ENCODE measurements at places on chromosomes 11 and 22.
A peak's percentile ranks its signal among the peaks of the same experiment; 100 is the strongest.

GRCh38 chr11:18000760-18001159, 12.1 kb downstream of the SERGEF start:
- no peak for DNase-seq

GRCh38 chr11:120950880-120951279, 73.0 kb upstream of the TBCEL start:
- no peak for DNase-seq

GRCh38 chr11:67486481-67487195, 3.8 kb downstream of the AIP start:
- no peak for DNase-seq

DNA sequence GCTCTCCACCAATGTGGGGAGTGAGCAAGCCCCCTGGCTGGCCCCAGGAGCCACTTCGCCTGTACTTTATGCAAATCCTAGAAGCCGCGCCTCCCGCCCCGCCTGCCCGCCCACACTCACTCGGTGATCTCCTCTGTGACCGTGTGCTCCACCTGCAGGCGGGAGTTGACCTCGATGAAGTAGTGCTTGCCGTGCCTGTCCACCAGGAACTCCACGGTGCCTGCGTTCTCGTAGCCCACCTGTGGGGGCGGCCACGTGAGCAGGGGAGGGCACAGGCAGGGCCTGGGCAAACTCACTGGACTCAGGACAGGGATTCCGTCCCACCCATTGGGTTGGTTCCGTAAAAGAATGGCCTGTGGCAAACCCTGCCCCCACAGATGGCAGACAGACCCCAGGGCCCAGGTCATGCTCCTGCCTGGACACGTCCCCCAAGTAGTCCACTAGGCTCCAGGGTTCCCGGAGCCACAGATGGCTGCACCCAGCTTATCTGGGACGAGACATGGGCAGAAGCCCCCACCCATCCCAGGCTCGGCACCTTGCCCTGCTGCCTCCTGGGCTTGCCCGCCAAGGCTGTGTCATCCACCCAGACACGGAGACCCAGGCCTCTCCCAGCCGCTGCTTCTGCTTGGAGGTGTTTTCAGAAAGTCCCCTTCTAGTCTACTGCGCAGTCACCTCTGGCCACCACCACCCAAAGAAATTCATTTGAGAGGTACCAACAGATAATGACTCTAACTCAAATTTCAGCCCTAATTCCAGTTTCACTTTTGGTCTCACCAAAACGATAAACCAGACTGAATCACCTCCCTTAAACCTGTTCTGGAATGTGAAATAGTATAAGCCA, 12.1 kb downstream of the LRFN4 start:
- DNase-seq: peak; percentile 73

- no peak for DNase-seq
Measured at GRCh38 chr11:91794146-91794545, 430.5 kb upstream of the FAT3 start.

DNA sequence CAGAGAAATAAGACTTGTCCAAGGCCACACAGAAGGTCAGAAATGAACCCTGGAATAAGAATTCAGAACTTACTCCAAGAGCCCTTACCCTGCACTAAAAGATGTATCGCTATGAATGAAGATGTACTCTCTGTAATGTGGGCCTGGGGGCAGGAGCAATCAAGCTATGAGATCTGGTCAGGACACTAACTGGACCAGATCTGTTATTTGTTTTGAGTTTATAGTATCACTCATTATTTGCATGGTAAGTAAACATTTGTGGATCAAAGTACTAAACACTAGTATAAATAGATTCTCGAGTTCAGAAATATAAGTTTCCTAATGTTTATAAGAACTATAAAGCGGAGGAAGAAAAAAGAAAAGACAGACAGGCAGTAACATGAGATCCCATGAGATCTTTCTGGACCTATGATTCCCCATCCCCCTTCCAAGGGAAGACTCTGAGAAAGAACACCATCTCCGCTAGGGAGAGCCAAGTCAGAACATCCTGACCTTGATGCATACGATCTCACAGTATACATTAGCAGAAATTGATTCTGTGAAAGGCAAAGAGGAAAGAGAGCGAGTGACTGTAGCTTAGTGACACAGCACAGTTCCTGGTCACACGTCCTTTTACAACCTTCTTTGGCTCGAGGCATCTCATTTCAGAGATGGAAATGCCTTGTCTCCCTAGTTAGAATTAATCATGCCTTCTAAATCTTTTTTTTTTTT, 71.2 kb downstream of the USP35 start:
- DNase-seq: no peak

GRCh38 chr11:119222308-119222707, 16.2 kb downstream of the CBL start:
- no peak for DNase-seq

DNA sequence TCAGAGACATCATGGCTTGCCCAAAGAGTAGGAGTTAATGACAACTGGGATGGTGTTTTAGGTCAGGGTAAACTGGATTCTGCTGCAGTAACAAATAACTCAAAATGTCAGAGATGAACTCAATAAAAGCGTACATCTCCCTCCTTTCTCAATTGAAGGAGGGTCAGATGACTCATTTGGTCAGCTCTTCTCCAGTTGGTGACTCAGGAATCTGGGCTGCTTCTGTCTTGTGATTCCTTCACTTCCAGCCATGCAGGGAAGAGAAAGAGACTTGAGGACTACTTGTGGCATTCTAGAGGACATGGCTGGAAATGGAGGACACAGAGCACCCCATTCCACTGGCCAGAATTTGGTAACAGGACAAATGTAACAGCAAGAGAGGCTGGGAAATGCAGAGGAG, 3.2 kb upstream of the SYT13 start:
- DNase-seq: no peak

DNA sequence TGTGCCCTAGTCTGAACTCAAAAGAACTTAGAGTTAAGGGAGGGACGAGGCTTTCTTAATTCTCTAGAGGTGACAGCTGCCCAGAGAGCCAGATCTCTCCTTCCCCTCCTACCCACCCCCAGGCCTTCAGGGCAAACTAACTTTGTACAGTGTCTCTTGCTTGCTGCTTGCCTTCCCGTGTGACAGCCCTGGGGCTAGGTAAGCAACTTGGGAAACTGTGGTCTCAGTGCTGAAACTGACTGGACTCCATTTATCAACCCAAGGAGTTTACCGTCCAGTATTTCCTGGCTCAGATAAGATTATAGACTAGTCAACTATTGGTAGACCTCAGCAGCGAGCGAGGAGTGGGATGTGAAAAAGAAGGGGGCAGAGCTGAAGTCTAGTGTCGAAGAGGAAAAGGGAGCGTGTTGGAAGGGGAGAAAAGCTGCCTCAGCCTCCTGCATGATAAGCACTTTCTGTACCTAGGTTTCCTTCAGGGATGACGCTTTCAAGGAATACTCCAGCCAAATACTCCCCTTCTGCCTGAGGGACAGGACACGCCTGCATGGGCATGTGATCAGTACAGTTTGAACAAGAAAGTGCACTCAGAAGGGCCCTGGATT, 43.3 kb upstream of the WEE1 start:
- no peak for DNase-seq

DNA sequence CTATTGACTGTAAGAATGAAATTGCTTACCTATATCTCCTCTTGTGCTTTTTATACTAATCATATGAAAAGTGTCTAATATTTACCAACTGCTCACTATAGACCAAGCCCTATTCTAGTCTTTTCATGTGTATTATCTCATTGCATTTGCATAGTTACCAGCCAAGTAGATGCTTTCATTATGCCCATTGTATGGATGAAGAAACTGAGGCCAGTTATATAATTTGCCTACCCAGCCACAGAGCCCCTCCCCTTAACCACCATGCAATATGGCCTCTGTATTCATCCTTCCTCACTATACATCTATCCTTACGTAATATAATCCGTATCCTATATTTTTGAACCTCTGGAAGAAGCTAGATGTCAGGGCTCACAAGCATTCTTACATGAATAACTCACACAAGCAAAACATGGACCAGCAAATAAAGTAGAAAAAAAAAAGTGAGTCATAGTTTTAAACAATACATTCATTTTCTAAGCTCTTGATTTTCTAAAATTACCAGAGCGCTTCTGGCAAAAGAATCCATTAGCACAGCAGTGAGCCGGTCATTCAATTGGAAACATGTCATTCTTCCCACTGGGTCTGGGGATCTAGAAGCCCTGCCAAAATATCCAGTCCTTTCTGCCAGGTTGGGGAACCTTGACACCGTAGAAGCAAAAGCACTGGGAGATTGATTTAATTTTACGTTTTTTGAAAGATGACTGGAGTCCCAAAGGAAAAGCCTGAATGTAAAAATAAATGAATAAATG, 80.0 kb downstream of the C11orf91 start:
- no peak for DNase-seq

GRCh38 chr11:124109377-124109776, 5.9 kb upstream of the VWA5A start:
- no peak for DNase-seq

DNA sequence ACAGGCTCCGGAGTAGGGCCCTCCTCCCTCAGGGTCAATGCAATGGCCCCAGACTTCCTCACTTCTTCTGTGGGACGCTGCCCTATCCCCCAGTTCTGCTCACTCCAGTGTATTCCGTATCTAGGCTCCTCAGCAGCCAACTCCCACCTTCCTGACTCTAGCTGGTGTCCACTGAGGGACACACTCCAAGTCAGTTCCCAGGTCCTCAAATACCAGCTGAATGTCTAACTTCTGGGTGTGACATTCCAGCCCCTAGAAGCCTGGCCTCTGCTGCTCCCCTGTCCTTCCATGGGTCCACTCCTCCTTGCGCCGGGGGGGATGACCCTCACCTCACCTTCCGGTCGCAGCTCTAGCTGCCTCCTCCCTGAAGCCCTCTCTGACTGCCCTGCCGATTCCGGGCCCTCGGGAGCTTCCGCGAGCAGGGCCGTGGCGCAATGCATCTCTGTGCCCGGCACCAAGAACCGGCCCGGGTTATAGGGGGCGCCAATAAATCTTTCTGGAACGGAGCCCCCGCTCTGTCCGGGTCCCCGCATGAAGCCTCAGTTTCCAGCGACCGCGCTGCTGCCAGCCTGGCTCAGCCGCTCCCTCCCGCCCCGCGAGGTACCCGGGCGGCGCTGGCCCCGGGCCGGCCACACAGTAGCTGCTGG, 15.4 kb downstream of the BAD start:
- peak; percentile 23 for DNase-seq

DNA sequence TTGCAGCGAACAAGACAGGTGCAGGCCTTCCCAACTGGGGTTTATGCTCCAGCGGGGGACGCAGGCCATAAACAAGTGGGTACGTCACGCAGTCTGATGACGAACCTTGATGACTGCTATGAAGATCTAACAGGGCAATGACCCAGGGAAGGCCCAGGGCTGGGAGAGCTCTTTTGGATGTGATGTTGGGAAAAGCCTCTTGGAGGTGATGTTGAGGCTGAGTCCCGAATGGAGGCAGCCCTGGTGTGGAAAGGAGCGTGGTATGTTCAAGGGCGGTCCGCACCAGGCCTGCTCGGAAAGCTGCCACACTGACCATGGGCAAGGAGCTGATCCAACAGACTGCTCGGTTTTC, 5.8 kb downstream of the FADS2 start:
- DNase-seq: no peak

DNA sequence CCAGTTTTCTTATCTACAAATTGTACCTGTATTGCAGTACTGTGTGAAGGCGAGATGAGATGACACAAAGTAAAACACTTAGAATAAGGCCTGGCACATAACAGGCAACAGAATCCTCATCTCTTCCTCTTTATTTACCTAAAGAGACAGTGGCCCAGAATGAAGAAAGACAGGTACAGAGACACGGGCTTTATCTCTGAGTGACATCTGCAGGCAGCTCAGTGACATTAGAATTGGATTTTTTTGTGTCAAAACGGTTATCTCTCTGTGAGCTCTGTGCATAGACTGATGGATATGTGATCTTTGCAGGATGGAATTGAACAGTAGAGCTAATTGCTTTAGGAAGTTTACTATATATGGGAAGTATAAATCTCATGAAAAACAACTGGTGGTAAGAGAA, 36.2 kb upstream of the TRPC6 start:
- DNase-seq: no peak

DNA sequence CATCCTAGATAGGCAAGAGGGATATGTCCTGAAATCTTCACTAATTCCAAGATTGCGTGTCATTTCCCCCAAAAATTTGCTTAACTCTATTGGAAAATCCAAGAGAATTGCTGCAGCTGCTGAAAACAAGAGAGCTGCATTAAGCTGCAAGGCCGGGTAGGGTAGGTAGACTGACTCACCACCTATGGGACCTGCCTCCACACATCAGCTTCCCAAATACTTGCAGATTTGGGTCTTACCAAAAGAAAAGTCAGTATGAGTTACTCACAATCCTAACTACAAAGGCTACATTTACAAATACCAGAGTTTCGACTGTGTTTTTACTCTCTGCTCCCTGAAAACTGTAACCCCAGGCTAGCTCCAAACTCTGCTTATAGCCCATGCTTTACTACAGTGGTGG, 142.5 kb upstream of the TEAD1 start:
- DNase-seq: no peak

DNA sequence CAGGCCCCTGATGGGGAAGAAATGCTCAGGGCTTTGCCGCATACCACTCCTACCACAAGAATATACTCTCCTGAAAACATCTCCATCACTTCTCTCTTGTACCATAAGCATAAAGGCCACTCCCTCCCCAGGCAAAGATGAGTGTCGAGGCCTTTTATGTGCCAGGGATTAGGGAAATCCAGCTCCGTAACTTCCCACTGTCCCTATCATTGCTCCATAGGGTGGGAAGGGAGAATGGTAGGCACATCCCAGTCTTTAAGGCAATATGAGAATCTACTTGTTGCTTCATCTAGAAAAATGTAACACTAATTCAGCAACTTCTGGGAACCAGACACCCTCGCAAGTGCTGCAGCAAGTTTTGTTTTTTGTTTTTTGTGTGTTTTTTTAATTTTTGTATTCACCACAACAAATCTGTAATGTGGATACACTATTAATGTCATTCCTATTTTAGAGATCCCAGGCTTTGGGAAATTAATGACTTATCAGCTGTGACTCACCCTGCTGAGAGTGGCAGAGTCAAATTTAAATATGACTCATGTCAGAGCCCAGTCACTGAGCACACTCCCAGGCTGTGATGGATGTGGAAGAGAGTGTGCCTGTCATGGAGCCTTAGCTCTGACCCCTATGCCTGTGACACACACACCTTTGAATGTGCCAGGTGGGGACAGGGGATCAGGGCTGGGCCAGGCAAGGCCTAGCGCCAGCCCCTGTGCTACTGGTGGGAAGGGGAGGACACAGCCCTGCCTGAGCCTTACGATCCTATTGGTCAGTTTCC, 23.4 kb downstream of the PANX1 start:
- DNase-seq: no peak

- no peak for DNase-seq
Measured at GRCh38 chr22:46042786-46043185, 65.8 kb upstream of the WNT7B start.

GRCh38 chr11:100356035-100356434, 331.1 kb upstream of the ARHGAP42 start:
- DNase-seq: no peak

DNA sequence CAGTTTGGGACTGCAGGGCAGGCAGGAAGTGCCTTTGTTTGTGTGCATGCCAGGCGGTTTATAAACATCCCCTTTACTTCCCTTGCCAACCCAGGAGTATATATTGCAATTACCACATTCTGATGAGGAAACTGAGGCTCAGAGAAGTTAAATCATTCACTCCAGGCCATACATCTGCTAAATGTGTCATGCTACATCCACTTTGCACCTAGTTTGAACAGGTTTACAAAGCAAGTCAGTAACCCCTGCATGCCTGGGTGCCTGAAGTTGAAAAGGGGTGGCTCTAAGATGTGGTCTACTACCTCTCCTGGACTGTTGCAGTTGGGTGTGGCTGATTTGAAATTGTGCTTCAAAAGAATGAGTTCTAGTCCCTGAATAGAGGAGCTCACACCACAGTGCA, 23.6 kb downstream of the FLI1 start:
- DNase-seq: no peak

GRCh38 chr22:38243007-38243765, 29.6 kb downstream of the TMEM184B start:
- DNase-seq: no peak

GRCh38 chr11:33222052-33222750, 35.0 kb upstream of the HIPK3 start:
- no peak for DNase-seq
